ENCODE measurements at places on chromosomes 13 and 19.
A peak's percentile ranks its signal among the peaks of the same experiment; 100 is the strongest.

- no peak for DNase-seq
Measured at GRCh38 chr13:98175823-98176222, 1.2 kb downstream of the RNF113B start.

DNA sequence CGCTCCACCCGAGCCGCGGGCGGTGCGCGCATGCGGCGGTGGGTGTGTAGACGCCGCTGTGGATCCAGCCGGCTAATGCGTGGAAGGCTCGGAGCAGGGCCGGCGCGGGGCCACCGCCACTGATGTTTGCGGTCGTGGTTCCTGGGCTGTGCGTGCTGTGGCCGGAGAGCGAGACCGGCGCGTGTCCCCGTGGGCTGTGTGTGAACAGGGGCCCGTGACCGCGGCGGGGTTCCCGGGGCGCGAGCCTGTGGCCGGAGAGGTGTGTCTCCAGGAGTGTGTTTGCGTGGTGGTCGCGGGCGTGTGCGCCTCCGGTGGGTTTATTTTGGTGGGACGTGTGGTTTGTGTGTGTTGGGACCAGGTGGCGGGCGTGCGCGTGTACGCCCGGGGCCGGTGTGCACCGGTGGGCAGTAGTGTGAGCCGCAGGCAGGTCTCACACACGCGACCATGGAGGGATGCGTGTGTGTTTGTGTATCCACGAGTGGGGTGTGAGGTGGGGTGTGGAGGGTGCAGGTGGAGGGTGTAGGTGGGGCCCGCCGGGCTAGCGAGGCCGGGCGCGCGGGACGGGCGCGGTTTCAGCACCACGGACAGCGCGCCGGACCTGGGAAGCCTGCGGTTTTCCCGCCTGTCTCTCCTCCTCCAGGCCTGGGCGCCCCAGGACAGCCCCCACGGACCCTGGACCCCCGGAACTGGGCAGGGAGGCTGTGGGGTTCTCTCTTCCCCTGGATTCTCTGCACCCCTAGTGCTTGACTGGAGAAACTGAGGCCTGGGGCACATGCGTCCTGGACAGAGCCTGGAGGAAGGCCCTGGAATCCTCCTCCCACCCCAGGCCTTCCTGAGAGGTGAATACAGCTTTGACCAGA is 1.6 kb downstream of the HCN2 start:
- DNase-seq: peak; percentile 69

DNA sequence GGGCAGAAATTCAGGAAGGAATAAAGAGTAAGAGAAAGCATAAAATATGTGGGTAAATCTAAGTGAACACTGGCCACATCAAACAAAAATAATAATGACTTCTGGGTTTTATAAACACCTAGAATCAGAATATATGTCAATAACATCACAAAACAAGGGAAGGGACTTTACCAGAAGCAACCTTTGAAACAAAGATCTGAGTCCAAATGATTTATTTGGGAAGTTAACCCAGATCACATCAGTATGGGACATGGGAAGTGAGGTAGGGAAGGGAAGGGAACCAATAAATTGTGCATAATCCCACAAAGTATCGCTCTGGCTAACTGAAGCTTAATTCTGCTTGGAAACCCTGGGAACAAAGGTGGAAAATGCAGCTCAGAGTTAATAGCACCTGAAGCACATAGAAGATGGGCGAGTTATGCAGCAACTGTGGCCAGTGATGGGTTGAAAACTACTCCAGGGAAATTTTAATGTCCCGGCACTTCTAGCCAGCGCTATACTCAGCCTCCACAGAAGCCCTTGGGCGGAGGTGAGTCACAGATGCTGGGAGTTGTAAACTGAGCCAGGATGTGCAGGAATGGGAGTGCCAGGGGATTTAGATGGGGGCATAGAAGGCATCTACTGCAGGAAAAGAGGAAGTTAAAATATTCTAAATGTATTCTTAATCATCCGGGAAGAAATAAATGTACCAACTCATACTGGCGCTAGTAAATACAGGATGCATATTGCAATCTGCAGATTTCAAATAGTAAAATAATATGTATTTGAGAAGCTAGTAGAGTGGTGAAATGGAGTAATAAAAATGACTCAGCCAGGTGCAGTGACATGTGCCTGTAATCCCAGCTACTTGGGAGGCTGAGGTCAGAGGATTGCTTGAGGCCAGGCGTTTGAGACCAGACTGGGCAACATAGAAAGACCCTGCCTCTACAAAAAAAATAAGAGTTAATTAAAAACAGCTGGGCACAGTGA is 34.2 kb upstream of the CEBPG start:
- DNase-seq: no peak

GRCh38 chr13:64640002-64640401 is 2590.1 kb downstream of the PCDH9 start:
- DNase-seq: no peak

DNA sequence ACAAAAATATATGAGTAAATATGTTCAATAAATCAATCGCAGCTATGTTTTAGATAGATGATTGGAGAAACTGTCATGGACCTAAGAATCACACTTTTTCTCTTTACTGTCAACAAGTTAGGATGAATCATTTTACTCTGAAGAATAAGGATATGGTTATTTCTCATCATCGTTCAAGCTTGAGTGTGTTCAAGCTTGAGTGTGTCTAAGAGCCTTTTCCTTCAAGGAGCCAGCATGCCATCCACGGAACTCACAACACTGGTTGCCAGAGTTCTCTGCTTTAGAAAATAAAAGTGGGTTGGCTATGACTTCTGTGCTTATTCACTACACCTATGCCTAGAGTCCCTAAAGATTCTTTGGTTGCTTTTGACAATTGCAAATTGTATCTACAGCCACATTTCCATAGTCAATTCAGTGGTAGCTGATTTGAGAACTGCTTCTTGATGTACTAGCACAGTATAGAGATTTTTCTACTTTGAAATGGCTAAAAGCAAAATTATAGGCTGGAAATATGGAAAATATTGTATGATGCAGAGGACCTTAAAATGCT is 58.1 kb upstream of the SCEL start:
- no peak for DNase-seq

DNA sequence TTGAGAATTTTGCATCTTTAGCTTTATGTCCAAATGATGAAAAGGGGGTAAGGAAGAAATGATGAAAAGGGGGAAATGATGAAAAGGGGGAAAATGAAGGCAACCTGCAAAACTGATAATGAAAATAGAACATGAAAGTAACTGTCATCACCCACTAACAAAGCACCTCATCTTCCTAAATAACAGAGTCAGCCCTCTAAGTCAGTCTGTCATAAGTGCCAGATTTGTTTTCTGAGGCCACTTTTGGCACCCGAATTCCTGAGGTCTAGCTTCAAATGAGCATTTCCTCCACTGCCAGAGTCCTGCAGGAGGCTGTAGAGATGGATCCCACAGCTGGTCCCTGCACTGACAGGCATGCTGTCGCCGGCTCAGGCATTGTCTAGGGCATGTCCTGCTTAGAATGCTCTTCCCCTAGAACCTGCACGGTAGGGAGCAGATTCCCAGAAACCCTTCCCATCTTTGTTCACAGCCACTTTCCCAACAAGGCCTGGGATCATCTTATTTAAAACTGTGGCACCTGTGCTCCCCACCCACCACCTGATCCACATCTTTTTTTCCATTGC is 25.3 kb downstream of the RAP2A start:
- DNase-seq: no peak

GRCh38 chr13:38875186-38875875 is 115.3 kb downstream of the STOML3 start:
- no peak for DNase-seq

GRCh38 chr13:23644126-23644419 is 73.9 kb downstream of the TNFRSF19 start:
- DNase-seq: no peak

DNA sequence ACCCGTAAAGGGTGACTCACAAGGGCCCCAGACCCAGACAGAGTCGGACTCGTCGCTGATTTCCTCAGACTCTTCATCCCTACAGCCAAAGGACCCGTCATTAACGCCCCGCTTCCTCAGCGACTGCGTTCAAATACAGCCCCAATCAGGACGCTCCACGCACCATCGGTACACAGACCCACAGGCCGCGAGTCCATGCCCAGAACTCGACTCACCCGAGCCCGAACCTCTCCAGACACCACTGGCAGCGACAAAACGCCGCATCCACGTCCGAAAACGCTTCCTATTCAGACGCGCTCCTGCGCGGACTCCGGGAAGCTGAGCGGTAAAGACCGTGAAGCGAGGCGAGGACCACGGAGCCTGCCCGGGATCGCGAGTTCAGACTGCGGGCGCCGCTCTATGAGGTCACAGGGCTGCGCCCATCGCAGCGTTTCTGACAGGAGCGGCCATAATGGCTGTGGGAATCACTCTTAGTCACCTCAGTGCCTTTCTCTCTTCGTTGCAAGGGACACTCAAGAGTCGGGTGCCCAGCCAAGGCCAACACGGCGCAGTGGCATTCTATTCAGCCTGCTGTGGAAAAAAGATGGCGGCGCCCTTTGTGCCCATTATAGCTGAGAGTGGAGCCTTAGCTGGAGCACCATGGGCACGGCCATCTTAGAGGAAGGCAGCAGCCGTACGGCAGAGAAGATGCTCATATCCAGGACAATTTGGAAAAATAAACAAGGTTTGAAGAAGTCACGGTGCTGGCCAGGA is at the start of gene ZNF614:
Gene ZNF614, minus strand, starts transcription at position 353 of the 753 bp plus-strand sequence. CDS start 2,634 bp downstream, outside the sequence.
- peak; percentile 93 for DNase-seq

- DNase-seq: no peak
Measured at GRCh38 chr13:64556376-64556775, 2673.8 kb downstream of the PCDH9 start.

DNA sequence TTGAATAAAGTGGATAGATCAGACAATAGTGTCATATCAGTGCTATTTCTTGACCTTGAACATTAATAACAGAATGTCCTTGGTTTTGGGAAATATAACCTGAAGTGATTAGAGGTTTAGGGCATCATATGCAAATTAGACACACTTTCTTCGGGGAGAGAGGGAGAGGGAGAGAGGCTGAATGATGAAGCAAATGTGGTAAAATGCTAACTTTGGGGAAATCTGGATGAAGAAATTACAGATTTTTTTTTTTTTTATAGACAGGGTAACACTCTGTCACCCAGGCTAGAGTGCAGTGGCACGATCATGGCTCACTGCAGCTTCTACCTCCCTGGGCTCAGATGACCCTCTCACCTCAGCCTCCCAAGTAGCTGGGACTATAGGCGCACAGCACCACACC is 3.9 kb upstream of the NCR1 start:
- DNase-seq: no peak
